ENCODE measurements at places on chromosomes 13 and 19. TPM values are rescaled to one million over a fixed set of nuclear protein-coding genes. Genes with fewer than 3 reads are reported as not detected.

Gene RASGRP4
- 1.8 TPM for total RNA-seq

Gene FUT6
- not detected for total RNA-seq

Gene KLF16
- 42.8 TPM for total RNA-seq

Gene LENG8
- total RNA-seq = 144 TPM

DNA sequence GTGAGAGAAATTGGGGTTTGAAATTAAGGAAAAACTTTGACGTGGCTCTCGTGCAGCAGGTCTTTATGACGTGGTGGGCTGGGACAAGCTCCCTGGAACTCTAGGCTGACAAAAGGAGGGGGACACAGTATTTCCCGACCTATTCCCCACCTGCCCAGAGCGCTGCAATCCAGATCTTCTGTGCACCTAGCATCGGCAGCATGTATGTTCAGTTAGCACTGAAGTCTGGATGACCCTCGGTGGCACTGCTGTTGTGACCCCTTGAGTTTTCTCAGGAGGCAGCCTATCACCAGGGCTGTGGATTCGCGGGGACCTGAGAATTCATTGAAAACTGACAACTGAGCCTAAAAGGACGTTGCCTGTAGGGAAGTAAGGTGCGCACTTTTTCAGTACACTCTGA, 9.1 kb upstream of the ZNF536 start:
- DNase-seq = no peak
- H3K27ac ChIP-seq = no peak overlapping the region
- H3K4me3 ChIP-seq = no peak overlapping the region
- H3K4me1 ChIP-seq = no peaks in the 10 kb centered on the region

GRCh38 chr19:52601025-52601973, 31.2 kb downstream of the ZNF701 start:
- H3K27me3 ChIP-seq = no peaks in the 10 kb centered on the region
- peak; percentile 92 for DNase-seq
- peak overlapping the region; percentile 63 for H3K27ac ChIP-seq
- peak overlapping the region; percentile 84 for H3K4me3 ChIP-seq
- H3K4me1 ChIP-seq = peaks cover 9% of the 10 kb centered on the region

- H3K4me1 ChIP-seq = no peaks in the 10 kb centered on the region
- H3K27me3 ChIP-seq = no peaks in the 10 kb centered on the region
- no peak overlapping the region for H3K4me3 ChIP-seq
- H3K27ac ChIP-seq = no peak overlapping the region
These were observed 2.0 kb downstream of the MISP start for GRCh38 chr19:752652-753517.

GRCh38 chr13:29922896-29923295, 72.5 kb upstream of the UBL3 start:
- H3K4me1 ChIP-seq = peaks cover 5% of the 10 kb centered on the region
- no peak for DNase-seq

Data from CD8-positive, alpha-beta memory T cell (primary cell).